ENCODE measurements at places on chromosomes 3 and 15.

DNA sequence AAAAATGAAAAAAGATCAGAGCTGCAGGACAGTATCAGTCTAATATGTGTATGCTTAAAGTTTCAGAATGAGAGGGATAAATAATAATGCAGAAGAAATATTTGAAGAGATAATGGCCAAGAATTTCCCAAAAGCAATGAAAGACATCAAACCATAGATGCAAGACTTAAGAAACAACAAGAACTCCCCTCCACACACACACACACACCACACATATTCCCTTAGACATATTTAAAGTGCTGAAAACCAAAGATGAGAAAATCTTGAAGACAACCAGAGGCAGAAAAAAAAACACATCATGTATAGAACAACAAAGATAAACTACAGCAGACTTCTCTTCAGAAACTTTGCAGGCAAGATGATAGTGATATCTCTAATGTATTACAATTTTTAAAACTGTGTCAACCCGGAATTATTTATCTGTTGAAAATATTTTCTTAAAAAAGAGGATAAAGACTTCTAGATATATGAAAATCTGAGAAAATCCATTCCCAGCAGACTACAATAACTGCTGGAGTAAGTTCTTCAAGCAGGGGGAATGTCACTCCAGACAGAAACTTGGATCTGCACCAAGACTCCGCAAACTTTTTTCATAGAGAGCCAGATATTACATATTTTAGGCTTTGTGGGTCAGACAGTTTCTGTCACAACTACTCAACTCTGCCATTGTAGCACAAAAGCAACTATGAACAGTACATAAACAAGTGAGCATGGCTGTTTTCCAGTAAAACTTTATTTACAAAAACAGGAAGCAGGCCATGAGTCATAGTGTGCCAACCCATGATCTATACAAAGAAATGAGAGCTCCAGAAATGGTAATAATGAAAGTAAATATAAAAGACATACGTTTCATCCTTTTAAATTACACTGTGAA lies 223.4 kb upstream of the CGNL1 start:
- DNase-seq: no peak

- DNase-seq: no peak
Measured at GRCh38 chr3:71511037-71511436, 72.5 kb downstream of the FOXP1 start.

GRCh38 chr3:82085851-82086475 lies 324.5 kb upstream of the GBE1 start:
- no peak for DNase-seq

GRCh38 chr3:119033393-119034255 lies 1.0 kb downstream of the IGSF11 start:
- no peak for DNase-seq

- peak; percentile 81 for DNase-seq
Measured at GRCh38 chr3:27721717-27722564, at the start of gene EOMES. Gene EOMES, minus strand, starts transcription at chr3:27722323. Its CDS starts 29 bp downstream, at chr3:27722294.

DNA sequence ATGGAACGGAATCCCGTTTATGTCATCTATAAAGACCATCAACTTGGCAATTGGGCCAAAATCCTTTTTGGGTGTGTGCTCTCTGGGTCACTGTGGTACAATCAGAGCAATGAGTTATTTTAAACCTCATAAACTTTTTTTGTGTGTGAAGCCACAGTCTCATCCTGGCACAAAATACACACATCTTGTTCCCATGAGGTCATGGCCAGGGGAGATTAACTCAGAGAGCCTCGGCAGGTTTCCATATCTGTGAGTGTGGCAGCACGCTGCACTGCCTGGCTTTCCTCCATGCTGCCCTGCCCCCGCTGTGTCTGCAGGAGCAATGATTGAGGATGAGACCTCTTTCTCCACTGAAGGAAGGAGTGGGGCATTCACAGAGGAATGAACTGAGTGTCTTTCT lies 54.0 kb upstream of the DLG1 start:
- peak; percentile 60 for DNase-seq

DNA sequence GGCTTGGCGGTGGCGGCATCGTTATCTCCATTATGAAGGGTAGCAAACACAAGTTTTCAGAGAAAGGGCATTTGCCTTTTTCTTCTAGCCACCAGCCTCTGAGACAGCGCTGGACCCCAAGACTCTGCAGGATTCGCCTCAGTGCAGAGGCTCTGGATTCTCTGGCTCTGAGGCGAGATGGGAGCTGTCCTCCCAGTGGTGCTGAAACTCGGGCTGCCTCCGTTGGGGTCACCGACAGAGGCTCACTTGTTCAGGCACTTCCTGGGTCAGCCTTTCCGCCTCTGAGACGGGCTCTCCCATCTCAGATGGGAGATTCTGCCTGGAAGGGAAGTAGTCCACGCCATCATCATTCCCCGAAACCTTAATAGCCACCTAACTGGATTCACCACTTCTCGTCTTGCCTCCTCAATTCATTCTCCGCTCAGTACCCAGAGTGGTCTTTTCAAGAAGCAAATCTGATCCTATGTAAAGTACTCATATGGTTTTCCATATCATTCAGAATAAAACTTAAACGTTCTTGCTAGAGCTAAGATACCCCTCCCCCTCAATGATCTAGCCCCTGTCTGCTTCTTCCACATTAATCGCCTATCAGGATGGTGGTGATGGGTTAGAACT lies 76.9 kb downstream of the RHCG start:
- DNase-seq: no peak

DNA sequence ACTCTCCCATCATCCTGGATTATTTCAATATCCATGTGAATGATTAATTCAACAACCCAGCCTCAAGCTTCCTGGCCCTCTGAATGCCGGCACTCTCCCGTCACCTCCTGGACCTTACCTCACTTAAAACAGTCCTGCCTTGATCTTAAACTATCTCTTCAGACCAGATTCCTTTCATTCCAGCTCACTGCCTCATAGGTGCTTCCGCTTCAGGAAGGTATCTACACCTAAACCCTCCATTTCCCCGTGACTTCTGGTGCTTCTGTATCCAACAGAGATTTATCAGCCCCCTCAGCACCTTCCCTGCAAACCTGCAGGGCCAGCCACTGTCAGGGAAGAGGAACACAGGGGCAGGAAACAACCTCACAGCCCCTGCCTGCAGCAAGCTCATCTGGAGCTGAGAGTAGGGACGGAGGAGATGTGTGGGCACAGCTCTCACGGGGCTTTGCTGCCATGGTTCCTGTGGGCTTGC lies 98.9 kb upstream of the TJP1 start:
- no peak for DNase-seq

DNA sequence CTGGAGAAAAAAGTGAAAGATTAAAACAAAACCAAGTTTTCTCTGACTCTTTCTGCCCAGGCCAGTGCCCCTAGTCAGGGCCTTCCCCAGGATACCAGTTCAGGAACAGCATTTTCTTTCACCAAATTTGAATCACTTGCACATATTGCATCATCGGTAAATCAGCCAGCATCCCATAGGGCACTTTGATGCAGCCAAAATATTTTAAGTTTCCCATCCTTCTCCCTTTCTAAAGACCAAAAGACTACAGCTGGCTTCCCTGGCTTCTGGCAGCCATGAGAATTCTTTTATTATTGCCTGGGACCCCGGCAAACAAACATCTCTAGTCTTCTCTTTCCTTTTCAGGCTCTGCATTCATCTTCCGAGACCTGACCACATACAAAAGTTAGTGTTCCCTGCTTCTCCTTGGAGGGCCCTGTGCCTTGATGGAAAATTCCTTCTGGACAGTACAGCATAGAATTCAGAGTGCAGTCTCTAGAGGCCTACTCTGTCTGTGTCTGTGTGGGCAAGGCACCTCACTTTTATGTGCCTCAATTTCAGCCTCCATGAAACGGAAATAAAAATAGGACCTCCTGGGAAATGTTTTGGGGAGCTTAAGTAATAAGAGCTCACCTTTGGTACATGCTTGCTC lies 348.0 kb downstream of the VPS13C start:
- DNase-seq: no peak

- DNase-seq: no peak
Measured at GRCh38 chr3:38805765-38806386, 10.1 kb downstream of the SCN10A start.

DNA sequence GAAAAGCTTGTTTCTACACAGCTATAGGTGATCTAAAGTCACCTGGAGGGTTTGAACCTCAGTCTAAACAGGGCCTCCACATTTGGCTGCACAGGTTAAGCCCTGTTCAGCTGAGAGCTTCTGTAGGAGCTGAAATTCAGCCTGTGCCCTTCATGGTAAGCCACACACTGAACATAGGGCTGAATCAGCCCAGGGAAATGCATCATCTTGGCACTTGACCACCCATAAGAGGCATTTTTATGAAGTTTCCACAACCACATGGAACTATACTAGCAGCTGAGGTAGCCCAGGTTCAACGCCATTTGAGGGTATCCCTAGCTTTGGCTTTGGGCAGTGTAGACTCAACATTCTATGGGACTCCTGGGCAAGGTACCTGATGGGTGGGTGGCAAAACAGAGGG lies 126.8 kb downstream of the FAM174B start:
- DNase-seq: no peak

- DNase-seq: no peak
Measured at GRCh38 chr3:113247068-113247467, 35.7 kb downstream of the BOC start.
